ENCODE measurements at places on chromosomes 1 and 21.

DNA sequence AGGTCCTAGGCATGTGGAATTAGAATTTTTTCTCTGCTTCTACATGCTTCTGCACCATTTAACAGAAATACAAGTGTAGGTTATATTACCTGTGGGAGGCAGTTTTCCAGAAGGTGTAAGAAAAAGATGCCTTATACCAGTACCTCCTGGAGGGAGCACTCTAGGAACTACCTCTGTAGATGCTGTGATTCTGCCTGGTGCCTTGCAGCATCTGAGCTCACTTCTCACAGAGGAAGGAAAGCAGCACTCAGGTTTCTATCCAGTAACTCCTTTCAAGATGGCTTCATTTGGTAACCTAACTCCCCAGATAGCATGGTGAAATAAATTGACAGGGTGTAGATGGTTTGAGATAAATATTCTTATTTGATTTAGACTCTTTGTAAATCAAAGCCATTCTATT is 50.3 kb downstream of the GIPC2 start:
- DNase-seq = no peak

- peak; percentile 23 for DNase-seq
These were observed 3.9 kb downstream of the DMRTA2 start for GRCh38 chr1:50419192-50419906.

- DNase-seq = no peak
These were observed 1.3 kb upstream of the OLIG2 start for GRCh38 chr21:33024201-33025103.

DNA sequence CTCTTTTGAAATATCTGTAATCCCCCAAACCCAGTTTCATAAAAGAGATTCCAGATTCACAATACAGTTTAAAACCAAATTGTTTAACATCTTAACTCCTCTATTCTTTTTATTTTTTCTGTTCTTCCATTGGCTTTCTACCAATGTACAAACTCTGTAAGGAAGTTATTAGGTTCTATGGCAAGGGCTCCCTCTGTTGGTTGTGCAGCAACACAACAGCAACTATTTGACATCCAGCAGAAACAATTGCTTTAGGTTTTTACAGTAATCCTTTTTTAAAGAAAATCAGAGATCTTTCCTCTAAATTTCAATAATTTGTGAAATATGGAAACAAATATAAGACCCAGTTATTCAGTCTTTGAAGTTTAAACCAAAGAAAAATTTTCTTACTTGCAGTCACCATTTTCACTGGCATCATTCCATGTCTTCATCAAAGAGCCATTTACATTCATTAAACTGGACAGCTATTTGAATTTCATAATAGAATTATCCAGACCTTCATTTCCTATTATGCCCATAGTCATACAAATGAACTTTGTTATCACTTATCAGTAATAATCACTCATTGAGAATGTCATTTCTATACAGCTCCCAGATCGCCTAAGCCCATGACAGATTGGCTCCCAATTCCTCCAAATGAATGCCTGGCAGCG is 46.5 kb upstream of the RNF11 start:
- DNase-seq = peak; percentile 35

DNA sequence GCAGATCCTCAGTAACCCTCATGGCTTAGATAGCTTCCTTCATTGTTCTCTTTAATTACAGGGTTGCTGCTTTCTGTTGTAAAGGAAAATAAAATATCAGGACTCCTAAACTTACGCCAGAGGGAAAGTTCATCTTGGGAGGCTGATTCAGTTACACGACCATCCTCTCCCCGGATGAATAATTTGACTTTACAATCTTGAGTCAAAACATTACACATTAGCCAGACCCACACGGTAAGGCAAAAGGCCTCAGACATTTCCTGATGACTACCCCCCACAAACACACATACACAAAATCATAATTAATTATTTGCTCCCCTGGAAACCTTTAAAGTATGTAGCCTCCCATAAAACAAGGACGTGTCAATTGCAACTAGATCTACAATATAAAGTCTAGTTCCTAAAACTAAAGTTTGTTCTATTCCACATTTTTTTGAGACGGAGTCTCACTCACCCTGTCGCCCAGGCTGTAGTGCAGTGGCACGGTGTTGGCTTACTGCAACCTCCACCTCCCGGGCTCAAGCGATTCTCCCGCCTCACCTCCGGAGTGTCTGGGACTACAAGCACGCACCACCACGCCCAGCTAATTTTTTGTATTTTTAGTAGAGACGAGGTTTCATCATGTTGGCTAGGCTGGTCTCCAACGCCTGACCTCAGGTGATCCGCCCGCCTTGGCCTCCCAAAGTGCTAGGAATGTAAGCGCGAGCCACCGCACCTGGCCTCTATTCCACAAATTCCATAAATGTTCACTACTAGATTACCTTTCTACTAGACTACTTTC is 830 bp upstream of the PRDX1 start:
- DNase-seq = no peak

- DNase-seq = peak; percentile 35
These were observed 36.9 kb upstream of the RGS1 start for GRCh38 chr1:192538407-192539296.

- DNase-seq = peak; percentile 21
These were observed 173.3 kb downstream of the RWDD3 start for GRCh38 chr1:95407131-95407885.

Data from right hindlimb (tissue), 1 donor.